ENCODE measurements at places on chromosomes 13 and 19.

DNA sequence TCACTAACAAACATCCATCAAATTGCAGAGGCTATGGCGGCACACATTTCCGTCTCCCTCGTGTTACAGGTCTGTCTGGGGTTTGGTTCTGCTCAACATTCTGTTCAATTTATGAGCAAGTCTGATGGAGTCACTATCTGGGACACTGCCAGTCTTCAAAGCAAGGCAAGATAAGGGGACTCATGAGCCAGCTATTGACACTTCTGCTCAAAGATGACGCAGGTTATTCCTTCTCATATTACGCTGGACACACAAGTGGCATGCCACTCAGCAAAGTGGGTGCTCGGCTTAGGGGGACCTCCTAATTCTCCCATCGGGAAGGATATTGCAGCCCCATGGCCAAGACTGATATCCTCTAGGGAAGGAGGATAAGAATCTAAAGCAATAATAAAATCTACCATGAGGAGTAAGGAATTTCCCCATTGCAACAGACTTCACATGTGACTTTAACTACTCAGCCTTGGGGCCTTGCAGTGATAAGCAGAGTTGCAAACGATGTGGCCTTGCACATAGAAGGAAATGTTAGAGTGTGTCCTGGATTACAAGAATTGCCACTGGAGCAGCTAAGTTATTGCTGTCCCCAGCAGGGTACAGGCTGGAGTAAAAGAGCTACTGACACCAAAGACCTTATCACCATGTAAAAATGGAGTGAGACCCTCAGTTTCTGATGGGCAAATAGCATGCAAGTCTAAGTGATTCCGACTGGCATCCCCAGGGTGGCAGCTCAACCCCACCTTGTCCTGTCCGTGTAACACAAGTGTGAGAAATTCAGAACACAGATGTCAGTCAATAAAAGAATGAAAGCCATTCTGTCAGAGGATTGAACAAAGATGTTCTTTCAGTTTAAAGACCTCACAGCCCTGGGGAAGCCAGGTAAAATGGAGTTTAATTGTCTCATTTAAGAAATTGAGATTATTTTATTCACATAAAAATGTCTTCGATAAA, 306.1 kb downstream of the IRS2 start:
- no peak for DNase-seq

GRCh38 chr19:50790396-50790795, at the start of gene ACP4:
TSS of gene ACP4 (plus strand) at chr19:50790415. CDS start at chr19:50790415, 0 bp downstream.
- no peak for DNase-seq

DNA sequence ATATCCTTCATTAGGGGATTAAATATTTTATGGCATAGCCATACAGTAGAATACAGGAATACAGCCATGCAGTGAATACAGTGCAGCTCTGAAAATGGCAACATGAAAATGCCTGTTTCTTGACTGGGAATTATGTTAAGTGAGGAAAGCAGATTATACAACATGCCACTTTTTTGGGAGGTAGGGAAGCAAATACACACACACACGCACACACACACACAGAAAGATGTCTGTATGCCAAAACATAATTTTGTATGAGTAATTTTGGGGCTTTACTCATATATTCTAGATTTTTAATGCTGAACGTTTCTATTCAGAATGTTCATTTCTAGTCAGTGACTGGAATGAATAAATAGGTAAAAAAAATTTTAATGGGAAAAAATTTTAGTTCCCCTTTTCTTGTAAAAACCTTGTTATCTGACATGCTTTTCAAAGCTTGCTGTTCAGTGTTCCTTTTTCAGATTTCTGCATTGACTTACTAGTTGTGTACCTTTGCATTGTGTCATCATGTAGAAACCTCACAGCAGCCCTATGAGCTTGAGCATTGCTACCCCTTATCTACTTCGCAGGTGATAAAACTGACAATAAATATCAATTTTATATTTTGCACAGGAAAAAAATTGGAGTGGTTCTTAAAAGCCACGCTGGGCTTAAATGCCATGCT, 7.8 kb downstream of the GPR183 start:
- DNase-seq: no peak

- no peak for DNase-seq
Measured at GRCh38 chr19:4213116-4213515, 16.2 kb upstream of the EBI3 start.

- DNase-seq: no peak
Measured at GRCh38 chr13:114121496-114122126, 10.8 kb downstream of the RASA3 start.

GRCh38 chr13:90732049-90732448, 615.4 kb upstream of the MIR17HG start:
- DNase-seq: no peak

DNA sequence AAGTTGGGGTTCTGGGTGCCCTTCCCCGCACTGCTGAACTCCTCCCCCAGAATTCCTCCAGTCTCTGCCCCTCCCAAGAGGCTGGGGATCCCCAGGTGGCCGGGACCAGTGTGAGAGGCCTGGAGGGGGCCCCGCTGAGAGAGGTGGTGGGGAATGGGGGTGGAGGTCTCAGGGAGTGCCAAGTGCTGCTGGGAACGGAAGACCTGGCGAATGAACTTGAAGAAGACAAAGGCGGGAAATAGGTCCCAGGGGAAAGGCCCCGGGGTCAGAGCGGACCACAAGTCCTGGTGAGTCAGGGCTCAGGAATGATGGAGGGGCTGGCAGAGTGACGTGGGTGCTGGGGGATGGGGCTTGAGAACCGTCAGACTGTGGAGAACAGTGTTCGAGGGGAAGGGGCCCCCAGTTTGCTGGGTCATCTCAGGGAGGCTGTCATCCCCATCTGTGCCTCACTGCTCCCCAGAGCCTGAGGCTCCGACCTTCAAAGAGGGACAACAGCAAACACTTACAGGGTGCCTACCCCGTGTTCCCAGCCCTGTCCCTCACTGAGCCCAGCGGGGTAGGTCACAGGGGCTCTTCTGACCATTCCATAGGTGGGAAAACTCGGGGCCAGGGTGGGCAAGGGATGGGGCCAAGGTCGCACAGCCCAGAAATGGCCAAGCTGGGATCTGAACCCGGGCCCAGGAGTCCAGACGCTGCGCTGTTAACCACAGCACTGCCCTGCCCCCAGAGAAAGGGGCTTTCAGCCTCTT, 16.0 kb upstream of the SEMA6B start:
- peak; percentile 76 for DNase-seq

DNA sequence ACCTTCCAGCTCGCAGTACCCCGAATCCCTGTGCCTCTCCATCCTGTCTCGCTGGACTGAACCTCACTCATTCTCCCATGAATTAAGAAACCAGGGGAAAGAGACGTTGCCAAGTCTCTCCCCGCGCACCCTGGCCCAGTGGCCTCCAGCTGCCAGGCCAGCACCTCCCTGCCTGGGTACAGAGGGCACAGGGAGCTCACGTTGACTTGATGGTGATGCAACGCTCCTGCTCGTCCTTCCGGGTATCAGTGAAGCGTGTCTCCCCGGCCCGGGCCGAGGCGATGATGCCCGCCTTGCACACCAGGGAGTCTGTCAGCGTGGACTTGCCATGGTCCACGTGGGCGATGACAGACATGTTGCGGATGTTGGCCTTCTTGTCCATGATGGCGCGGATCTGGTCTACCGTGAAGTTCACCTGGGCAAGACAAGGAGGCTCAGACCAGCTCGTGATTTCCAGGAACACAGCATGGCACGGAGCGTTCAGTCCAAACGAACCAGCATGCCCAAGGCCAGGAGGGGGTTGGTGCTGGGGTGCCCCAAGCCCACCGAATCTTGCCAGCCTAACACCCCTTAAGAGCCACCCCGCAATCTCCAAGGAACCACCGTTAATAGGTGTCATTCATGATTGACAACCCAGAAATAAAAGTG, 1.2 kb downstream of the EEF2 start:
- DNase-seq: no peak

- no peak for DNase-seq
Measured at GRCh38 chr19:7230826-7231225, 63.4 kb downstream of the INSR start.

DNA sequence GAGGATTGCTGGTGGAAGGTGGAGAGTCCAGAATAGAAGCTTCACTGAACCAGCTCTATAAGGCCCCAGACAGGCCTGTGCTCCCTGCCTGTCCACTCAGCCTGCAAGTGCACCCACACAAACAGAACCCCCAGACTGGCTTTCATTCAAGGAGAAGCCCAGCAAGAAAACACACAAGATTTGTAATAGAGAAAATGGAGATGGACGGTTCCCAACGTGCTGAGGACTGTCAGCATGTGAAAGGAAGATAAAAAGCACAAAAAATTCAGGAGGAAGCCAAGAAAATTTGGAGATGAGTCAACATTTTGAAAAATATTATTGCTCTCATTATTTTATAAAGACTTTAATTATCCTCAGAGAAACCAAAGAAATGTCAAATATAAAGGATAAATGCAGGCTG, 218.2 kb upstream of the SLC10A2 start:
- no peak for DNase-seq

GRCh38 chr13:109906976-109907375, 120.6 kb upstream of the IRS2 start:
- no peak for DNase-seq

- no peak for DNase-seq
Measured at GRCh38 chr19:20858218-20858617, 64.8 kb upstream of the ZNF85 start.

GRCh38 chr19:3721131-3721886, 13.1 kb downstream of the TJP3 start:
- DNase-seq: peak; percentile 23

DNA sequence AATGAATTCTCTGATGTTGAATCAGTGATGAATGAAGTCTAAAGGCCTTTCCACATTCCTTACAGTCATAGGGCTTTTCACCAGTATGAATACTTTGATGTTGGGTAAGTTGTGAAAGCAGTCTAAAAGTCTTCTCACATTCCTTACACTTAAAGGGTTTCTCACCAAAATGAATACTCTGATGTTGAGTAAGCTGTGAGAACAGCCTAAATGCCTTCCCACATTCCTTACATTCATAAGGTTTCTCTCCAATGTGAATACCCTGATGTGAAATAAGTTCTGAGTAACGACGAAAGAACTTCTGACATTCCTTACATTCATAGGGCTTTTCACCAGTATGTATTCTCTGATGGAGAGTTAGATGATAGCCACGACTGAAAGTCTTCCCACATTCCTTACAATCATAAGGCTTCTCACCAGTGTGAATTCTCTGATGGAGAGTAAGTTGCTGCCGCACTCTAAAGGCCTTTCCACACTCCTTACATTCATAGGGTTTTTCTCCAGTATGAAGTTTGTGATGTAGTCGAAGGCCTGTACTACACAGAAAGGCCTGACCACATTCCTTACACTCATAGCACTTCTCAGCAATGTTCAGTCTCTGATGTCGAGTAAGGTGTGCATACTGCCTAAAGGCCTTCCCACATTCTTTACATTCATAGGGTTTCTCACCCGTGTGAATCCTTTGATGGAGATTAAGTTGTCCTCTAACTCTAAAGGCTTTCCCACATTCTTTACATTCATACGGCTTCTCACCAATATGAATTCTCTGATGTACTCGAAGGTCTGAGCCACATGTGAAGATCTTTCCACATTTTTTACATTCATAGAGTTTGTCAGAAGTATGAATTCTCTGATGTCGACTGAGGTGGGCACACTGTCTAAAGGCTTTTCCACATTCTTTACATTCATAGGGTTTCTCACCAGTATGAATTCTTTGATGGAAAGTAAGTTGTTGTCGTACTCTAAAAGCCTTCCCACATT, 19.9 kb downstream of the ZFP30 start:
- no peak for DNase-seq

DNA sequence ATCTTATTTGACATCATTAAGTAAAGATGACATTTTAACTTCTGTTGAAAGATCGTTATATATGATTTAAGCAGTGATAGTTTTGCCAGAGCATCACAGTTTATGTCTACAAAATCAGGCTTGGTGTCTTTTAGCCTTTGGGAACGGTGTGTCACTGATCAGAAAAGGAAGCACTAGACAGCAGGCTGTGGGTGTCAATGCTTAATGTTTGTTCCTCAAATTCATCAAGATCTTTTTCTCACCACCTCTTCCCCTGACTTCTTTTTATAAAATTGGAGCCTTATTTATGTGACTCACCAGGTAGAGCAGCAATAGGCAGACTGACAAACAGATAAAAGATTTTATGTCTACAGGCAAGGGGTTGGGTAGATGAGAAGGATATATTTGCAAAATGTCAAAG, 1558.5 kb downstream of the EFNB2 start:
- DNase-seq: no peak

- no peak for DNase-seq
Measured at GRCh38 chr19:34269489-34269888, 15.1 kb downstream of the GARRE1 start.

DNA sequence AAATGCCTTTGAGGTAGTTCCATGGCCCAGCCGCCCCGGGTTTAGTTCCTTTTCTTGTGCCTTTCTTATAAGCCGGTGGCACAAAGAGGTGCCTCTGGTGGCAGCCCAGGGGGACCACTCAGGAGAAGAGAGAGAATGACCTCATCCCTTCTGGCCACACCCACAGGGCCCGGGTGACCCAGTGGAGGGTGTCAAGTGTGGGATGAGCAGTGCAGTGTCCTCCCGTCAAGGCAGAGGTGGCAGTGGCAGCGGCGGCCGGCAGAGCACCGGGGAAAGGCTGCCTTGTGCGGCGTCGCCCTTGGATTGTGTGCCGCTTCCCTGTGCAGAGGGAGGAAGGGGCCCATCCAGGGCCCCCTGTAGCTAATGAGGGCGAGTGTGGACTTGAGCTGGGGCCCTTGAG, 47.9 kb downstream of the KDM4B start:
- no peak for DNase-seq

DNA sequence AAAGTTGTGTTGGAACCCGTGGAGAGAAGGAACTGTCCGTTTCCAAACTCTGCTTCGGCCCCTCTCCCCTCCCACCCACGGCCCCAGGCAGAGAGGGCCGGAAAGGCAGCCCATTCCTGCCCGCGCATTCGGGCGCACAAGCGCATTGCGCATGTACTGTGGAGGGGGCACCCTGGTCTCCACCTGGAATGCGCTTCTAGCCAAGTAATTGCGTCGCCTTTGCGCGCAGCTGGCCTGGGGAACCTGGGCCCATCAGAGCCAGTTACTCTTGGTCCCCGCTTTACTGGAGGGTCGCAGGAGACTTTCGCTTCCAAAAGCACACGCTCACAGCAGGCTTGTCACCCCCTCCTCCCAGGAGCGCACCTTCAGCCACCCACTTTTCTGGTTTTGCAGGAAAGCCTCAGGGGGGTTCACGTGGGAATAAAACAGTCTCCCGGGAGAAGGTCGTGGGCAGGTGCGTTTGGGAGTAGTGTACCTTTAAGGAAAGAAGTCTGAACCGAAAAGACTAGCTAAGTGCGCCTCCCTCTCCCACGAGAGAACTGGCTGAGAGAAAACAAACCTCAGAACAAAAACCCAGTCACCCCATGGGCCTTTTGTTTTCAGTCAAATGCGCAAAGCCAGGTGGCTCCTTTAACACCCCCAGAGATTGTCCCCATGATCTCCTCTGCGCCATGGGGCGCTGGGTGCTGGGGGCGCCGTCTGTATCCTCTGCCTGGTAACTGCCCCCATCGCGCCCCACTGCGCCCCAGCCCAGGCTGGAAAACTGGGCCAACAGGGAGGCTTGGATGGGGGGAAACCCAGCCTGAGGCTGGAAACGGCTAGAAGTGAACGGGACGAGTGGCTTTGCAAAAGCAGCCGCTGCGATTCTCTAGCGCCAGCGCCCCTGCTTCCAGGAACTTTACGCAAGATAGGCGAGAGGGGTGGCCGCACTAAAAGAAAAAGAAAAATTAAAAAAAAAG, 28.5 kb downstream of the GSX1 start:
- DNase-seq: no peak

All from AG09309 (cell line).